Thoracic aorta (tissue), 2 donors: ENCODE measurements at places on chromosomes 7 and 10. TPM values are rescaled to one million over a fixed set of nuclear protein-coding genes. Genes with fewer than 3 reads are reported as not detected.

The PIK3CG gene
- 8.0 TPM for total RNA-seq

The UTF1 gene
- not detected for total RNA-seq

DNA sequence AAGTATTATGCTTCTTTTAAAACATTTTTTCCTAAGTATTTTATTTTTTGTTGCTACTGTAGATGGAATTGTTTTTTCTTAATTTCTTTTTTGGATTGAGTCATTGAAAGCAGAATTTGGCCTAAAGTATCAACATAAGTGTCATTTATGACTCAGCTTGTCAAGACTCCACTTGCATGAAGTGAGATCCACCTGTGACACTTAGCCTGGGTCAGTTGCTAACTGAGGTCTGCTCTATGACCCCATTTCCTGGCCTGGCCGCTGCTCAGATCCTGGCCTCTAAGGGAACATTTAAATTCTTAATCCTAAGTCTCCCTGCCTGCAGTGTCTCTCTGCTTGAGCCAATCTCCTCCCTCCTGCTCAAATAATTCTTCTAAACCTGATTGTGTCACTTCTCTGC lies 35.5 kb downstream of the TMEM270 start:
- no peak overlapping the region for H3K4me3 ChIP-seq
- H3K36me3 ChIP-seq: no peaks in the 10 kb centered on the region
- peak overlapping the region; percentile 100 for H3K27ac ChIP-seq
- H3K27me3 ChIP-seq: no peaks in the 10 kb centered on the region

The IMMP2L gene
- 13.1 TPM for total RNA-seq

- no peak overlapping the region for H3K27ac ChIP-seq
- H3K36me3 ChIP-seq: no peaks in the 10 kb centered on the region
- no peaks in the 10 kb centered on the region for H3K4me1 ChIP-seq
- no peak overlapping the region for H3K4me3 ChIP-seq
Measured at GRCh38 chr7:138720286-138720685, 19.1 kb upstream of the SVOPL start.

DNA sequence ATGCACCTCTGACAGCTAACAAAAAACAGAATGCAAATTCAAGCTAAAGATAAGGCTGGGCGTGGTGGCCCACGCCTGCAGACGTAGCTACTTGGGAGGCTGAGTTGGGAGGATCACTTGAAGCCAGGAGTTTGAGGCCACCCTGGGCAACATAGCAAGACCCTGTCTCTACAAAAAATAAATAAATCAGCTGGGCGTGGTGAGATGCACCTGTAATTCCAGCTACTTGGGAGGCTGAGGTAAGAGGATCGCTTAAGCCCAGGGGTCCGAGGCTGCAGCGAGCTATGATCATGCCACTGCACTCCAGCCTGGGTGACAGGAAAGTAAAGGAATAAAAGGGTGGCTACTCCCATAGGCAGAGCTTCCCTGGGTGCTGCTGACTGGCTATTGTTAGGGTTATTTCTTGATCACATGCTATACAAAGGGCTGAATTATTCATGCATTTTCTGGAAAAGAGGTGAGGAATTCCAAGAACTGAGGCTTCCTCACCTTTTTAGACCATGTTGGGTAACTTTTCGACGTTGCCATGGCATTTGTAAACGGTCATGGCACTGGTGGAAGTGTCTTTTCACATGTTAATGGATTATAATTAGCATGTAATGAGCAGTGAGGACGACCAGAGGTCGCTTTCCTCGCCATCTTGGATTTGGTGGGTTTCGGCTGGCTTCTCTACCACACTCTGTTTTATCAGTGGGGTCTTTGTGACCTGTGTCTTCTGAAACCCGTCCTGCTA lies 6.9 kb upstream of the PSMG3 start:
- no peaks in the 10 kb centered on the region for H3K27me3 ChIP-seq
- DNase-seq: no peak

DNA sequence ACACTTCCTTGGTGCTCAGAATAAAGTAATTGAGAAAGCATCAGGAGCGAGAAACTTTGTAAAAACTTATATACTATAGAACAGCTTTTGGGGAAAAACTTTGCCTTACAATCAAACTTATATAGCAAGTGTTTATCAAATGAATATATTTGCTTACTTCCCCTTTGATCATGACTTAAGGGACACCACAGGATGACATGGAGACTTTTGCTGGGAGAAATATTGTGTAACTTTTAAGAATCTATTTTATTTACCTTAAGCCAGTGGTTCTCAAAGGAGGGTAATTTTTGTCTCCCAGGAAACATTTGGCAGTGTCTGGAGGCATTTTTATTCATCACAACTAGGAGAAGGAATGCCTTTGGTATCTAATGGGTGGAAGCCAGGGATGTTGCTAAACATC lies 173.8 kb upstream of the HABP2 start:
- peaks cover 11% of the 10 kb centered on the region for H3K4me1 ChIP-seq
- no peaks in the 10 kb centered on the region for H3K36me3 ChIP-seq
- H3K27me3 ChIP-seq: no peaks in the 10 kb centered on the region
- DNase-seq: no peak

GRCh38 chr10:28954211-28954610 lies 276.9 kb downstream of the BAMBI start:
- no peaks in the 10 kb centered on the region for H3K4me1 ChIP-seq
- no peaks in the 10 kb centered on the region for H3K27me3 ChIP-seq
- DNase-seq: no peak
- no peaks in the 10 kb centered on the region for H3K36me3 ChIP-seq

DNA sequence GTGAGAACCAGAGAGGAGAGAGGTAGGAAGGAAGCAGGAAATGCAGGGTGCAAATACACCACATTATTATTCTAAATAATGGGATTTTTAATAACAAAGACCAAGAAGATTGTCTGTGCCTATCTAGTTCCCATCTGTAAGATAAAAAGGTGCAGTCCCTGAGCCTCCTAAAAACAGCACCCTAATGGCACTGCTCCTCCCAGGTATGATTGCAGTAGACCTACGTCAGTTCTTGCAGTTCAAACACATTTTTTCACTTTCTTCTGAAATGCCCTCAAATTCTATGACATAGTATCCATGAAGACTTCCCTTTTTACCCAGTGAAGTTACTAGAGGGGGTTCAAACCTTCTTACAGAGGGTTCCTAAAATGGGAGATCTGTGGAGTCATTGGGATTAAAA lies 70.6 kb downstream of the FIGNL1 start:
- no peaks in the 10 kb centered on the region for H3K36me3 ChIP-seq
- no peak for DNase-seq
- no peaks in the 10 kb centered on the region for H3K4me1 ChIP-seq
- no peak overlapping the region for H3K4me3 ChIP-seq

DNA sequence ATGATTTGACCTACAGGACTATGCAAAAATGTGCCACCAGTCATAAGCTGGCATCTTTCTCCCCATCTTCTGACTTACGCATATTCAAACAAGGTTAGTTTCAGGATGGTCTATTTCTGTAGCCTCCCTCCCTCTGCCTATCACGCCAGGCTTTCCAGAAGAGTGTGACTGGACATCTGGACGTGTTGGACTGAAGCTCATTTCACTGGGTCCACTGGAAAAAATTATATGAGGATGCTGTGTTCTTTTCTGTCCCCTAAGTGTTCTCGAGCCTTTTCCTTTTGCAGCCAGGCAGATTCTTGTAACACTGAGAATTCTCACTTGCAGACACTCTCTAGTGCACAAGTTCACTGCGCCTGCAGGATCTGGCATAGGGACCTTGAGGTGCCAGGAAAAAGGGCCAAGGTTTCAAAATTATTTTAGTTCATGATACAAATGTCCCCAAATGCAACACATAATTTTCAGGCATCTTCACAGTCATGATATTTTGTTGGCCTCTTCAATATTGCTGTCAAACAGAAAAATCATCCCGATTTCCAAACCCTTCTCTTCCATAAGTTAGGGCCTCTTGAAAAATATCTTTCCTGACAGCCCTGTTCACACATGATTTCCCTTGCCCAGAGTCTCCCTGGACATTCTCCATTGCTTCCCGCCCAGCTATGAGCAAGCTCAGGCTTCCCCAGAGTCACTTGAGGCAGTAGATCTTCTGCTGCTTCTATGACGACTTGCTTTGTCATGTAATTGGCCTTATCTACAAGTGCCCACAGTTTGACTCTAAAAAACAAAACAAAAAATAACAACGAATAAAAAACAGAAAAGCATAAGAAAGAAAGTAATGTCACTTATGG lies 170.4 kb downstream of the BMPER start:
- H3K27ac ChIP-seq: no peak overlapping the region
- no peaks in the 10 kb centered on the region for H3K4me1 ChIP-seq

- no peak for DNase-seq
- H3K27me3 ChIP-seq: no peaks in the 10 kb centered on the region
- H3K36me3 ChIP-seq: peaks cover 13% of the 10 kb centered on the region
- H3K4me1 ChIP-seq: peaks cover 38% of the 10 kb centered on the region
- no peak overlapping the region for H3K27ac ChIP-seq
Measured at GRCh38 chr10:95840121-95840520, 67.7 kb upstream of the CC2D2B start.
